Left lung (tissue), 14 donors: ENCODE measurements at places on chromosomes 4 and X.

DNA sequence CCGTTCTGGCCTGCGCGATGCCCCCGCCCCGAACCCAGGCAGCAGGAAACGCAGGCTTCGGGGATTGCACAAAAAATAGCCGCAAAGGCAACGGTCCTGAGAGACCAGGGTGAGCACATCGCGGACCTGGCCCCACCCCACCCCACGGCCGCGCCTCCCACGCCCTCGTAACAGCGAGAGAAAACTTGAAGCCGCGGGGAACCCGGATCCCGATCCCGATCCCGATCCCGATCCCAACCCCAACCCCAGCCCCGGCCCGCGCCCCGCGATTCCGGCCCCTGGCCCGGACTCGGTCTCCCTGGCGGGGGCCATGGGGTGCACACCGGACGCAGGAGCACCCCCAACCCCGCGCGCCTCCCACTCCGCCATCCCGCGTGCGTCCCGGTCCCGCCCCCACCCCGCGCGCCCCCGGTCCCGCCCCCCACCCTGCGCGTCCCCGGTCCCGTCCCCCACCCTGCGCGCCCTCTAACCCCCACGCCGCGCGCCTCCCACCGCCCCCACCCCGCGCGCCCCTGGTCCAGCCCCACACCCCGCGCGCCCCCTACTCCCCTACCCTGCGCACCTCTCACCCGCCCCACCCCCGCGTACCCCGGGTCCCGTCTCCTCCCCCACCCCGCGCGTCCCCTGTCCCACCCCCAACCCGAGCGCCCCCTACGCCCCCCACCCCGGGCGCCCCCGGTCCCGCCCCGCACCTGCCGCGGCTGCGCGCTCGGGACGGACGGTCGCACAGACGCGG, 29.0 kb downstream of the NOP14 start:
- DNase-seq: peak; percentile 62

- DNase-seq: no peak
These were observed 100.7 kb upstream of the ZDHHC15 start for GRCh38 chrX:75623535-75623934.

DNA sequence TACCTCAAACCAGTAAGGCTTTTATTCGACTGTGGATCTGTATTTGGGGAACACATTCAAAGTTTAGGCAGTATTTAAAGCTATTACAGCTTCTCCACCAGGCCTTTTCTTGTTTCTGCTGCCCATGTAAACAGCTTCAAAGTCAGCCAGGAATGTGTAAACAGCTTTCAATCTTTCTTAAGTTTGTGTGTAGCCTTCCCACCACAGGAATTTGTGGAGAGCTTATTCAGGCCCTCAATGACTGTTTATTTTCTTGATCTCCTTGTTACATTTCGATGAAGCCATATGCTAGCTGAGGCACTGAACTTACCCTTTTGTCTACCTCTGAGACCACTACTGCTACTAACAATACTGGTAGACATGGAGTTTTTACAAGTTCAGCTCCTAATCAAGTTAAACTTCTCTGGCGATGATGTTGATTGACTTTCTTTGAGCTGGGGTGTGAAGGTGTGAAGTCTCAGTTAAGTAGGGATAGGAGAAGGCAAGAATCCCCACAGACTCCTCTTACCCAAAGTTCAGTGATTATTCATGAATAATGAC, 72.6 kb downstream of the NWD2 start:
- no peak for DNase-seq

DNA sequence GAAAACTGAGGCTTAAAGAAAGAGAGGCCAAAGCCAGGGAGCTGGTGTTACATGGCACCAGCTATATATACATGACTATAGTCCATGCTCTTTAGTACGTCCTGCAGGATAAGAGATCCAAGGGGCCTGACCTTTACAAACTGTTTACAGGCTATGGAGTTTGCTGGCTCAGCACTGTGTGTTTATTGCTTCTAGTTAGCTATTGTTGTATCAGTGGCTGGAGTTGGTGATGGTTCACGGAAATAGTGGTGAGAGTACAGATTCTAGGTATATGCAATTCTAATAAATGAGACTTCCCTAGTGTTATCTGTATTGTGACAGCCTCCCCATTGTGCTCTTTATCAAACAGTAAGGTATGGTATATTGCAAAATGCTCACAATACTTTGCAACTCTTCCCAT, 46.5 kb downstream of the REPS2 start:
- no peak for DNase-seq

- DNase-seq: no peak
These were observed 52.7 kb downstream of the ADGRA3 start for GRCh38 chr4:22463179-22463578.

GRCh38 chr4:40621592-40622512, 7.8 kb downstream of the RBM47 start:
- peak; percentile 75 for DNase-seq

DNA sequence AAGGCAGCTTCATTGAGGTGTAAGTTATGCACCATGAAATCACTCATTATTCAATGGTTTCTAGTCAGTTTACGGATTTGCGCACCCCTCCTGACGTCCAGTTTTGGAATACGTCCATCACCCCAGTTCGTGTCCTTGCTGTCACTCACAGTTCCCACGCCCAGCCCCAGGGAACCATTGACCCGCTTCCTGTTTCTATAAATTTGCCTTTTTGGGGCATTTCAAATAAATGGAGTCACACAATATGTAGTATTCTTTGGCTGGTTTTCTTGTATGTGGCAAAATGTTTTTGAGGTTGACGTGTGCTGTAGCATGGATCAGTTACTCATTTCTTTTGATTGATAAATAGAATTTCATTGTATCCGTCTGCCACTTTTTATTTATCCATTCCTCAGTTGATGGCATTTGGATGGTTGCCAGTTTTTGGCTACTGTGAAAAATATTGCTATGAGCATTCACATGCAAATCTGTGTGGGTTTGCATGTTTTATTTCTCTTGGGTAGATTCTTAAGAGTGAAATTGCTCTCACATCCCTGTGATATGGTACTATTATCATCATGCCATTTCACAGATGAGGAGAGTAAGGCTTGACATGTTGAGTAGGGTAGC, 18.4 kb upstream of the SORCS2 start:
- DNase-seq: no peak

- no peak for DNase-seq
These were observed 243.8 kb upstream of the JADE1 start for GRCh38 chr4:128565565-128566186.

- no peak for DNase-seq
These were observed 593.8 kb downstream of the SMARCA1 start for GRCh38 chrX:128929271-128930057.

- no peak for DNase-seq
These were observed 54.1 kb downstream of the RPS6KA3 start for GRCh38 chrX:20212486-20213089.
